ENCODE measurements at places on chromosomes 4 and X.

DNA sequence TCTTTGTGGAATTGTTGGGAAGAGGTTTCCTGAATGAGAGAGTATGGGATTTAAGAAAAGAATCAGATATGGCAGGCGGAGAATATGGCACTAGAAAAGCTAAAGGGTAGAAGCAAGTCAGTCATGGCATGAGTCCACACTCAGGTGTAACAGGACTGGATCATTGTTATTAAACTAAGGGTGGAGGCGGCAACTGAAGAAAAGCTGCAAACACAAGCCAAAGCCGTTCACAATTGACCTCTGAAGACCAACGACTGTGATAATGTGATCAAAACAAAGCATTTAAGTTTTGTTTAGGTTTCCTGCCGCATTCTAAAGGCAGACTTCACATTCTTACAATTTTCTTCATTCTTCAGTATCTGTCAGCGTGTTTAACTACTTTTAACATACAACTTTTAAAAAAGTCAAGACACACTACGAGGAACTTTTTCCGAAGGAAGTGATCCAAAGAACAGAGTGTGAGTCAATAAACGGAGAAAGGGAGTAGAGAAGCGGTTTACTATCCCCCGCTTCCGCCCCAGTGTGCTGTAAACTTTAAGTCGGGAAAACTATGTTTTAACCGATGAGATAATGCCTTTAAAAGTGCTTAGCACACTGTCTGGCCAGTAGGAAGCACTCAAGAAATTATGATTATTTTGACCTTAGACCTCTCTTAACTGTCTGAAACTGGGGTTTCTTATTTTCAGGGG, 909 bp upstream of the SLAIN2 start:
- no peak for DNase-seq

GRCh38 chr4:84875636-84876371, 90.7 kb downstream of the WDFY3 start:
- no peak for DNase-seq

- DNase-seq, result no peak
These were observed 5.2 kb upstream of the ENAM start for GRCh38 chr4:70623323-70623722.

DNA sequence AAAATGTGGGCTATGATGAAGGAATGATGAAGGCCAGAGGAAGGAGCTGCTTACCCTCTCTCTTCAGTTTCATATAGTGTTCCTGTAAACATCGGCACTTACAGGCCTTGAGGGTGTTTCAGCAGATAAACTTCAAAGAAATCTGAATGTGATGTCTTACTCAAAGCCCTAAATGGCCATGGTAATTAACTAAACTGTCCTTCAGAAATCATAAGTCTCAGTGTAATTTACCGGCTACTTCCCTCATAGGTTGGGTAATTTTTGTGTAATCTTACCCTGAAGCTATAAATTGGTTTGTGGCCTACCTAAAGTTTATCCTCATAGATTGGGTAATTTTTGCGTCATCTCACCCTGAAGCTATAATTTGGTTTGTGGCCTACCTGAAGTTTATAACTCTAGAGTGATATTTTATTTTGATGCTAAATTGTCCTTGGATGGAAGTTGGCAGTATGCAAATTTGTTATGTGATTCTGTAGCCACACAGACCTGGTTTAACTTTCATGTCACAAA, 2700.3 kb downstream of the ARAP2 start:
- DNase-seq, result no peak

- no peak for DNase-seq
These were observed 284.9 kb downstream of the FBXO8 start for GRCh38 chr4:173998471-173999144.

- DNase-seq, result no peak
These were observed 450.9 kb upstream of the NR3C2 start for GRCh38 chr4:148893095-148893494.

GRCh38 chr4:3186609-3187008, 62.4 kb upstream of the MSANTD1 start:
- no peak for DNase-seq

DNA sequence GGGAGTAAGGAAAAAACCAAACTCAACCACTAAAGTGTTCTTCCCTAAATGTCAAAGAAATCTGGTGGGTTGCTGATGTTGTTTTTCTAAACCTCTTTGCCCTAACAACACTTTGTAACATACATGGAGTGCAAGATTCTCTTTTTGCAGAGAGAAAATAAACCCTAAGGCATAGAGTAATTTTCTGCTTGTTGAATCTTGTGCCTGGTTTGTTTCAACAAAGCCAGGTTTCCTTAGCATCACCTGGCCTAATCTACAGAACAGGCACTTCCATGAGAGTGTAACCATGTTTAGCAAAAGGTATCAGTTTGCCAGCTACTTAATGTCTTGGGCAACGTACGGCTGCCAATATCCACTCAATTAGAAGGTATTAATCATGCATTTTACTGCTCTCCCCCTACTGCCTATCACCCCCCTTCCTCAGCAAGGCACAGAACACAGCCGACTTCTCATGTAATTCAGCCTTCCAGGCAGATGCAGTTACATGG, 219.2 kb downstream of the MAML3 start:
- no peak for DNase-seq

DNA sequence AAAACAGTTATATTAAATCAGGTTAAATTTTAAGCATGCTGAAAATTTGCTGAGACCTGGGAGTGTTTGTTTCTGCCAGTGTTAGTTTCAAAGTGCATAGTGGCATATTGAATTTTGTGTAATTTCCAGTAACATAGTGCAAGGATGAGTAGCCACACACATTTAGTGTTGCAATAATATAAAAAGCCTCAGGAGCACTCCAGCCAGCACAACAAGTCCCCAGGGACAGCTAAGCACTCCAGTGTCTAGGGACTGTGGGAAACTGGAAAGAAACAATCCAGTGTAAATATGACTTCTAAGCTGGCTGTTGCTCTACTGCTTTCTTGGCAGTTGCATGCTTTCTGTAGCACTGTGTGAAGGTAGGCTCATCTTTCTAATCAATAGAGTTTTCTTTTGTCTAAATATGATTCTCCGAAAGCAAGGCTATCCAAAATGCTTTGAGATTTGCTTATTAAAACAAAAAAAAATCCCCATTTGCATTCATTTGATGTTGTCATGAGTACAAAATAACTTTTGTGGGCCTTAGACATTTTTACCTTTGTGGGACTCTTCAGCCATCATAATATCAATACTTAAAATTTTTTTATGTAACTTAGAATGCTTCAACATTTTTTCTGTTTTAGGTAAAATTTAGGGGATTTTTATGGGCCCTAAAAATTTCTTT, 24.2 kb upstream of the CXCL2 start:
- no peak for DNase-seq

DNA sequence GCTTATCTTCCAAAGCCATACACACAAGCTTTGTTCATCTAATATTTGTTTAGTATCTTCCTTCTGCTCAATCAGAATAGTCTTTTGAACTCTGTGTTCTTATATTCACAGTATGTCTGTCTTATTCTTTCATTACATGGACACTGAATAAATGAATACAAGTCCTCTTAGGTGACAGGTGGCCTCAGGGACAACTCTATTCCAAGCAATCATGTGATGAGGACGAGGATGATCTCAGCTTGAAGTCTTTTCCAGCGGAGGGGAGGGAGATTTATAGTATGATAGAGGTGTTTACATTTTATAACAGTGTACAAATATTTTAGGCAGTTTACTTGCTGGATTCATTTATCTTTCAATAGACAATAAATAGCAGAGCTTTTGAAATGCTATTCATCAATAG, 300.4 kb downstream of the NLGN4X start:
- no peak for DNase-seq

- DNase-seq, result no peak
These were observed 5.0 kb upstream of the SHROOM4 start for GRCh38 chrX:50818986-50819385.

Data from HuH-7.5 (cell line).